Stimulated activated CD8-positive, alpha-beta memory T cell treated with anti-CD3 and anti-CD28 coated beads, Interleukin-15, amount 100 ng/mL, for 4 hours (primary cell): ENCODE measurements at places on chromosomes 5 and 9.

DNA sequence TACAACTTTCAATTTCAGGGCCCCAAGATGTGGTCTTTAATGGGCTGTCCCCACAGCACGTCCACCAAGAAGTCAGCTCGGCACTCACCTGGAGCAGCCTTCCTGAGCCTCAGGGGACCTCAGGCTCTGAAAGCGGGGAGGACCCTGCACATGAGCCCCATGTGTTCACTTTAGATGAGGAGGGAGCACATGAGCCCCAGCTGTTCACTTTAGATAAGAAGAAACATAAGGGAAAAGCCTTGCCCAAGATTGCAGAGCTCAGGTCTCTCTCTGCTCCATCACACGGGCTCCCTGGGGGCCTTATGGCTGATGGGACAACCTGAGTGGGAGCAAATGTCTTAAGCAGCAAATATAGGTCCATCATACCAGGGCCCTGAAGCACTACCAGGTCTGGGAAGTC is 56.4 kb downstream of the NIPSNAP3B start:
- no peak for DNase-seq

DNA sequence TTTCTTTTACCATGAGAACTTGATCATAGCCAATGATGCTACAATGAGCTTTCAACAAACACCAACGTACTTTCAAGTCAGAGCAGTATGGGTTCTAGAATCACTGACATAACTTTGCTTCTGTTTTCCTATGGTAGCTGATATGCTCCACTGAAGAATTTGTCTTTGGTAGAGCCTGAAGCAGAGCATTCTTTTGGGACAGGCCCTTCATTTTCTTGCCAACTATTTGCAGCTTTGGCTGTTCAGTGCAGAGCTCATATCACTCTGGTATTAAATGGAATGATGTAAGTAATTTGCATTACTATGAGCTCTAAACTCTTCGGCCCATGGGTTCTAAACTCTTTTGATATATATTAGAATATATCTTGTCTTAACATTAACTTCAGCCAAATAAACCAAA is 51.8 kb upstream of the APC start:
- no peak for DNase-seq

DNA sequence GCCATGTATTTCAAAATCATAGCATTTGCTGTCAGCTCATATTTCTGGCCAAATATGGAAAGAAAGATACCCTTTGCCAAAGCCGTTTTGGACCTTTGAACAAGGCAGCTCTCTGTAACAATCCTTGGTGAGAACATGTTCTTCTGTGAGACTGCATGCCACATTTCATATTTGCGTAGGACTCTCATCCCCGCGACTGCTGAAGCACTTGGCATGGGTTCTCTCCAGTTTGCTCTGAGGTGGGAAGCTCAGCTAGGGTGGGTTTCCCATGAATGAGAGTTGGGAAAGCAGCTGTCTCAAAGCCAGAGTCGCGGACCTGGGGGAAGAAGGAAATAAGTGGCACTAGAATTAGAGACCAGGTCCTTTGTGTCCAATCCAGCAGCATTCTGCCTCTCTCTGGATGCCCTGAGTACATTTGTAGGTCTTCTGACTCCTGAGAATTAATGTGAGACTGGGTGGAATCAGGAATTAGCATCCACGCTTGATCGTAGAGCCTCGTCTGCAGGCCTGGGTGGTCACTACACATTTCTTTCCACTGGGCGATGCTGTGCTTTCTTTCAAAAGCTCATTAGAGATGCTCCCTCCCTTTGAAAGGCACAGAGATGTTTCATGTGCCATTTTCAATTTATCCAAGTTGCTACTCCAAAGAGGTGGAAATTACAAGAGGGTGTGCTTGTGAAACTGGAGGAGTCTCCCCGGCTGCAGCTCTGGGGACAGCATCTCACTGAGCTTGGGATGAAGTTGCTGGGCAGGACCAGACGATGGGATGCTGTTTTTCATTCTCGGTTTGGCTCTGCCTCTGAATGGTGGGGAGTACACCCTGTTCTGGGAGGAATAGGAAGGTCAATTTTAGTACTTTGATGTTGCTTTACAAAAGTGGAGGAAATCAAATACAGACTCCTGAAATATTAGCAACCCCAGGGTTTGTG is 197.2 kb downstream of the GADD45G start:
- no peak for DNase-seq

DNA sequence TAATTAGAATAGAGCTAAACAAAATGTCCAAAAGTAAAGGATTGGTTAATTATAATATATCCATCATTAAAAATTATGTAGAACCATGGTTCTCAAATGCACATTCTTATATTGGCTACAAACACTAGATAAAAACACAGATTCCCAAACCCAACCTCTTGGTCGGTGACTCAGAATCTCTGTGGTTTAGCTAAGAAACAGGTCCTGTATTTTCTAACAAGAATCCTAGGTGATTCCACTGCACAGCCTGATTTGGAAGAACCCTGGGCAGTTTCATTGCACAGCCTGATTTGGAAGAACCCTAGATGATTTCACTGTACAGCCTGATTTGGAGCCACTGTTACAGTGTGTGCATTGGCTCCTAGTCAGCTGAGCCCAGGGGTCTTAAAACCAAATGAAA is 67.9 kb downstream of the KIAA1958 start:
- DNase-seq: no peak

DNA sequence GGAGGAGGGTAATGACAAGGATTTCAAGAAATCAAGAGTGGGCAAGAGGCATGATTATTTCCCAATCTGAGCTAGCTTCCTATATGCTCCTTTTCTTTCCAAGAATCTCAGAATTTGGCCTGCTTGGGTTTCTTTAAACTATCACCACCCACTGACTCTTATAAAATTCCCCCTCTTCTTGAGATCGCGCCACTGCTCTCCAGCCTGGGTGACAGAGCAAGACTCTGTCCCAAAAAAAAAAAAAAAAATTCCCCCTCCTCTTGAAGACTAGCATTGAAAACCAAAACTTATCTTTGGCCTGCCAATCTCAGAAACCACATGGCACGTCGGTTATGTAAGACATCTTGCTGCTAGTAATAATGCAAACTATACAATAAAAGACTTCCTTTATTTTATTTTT is 3.4 kb upstream of the DMXL1 start:
- DNase-seq: no peak

GRCh38 chr5:19497229-19497815 is 490.7 kb downstream of the CDH18 start:
- DNase-seq: no peak

DNA sequence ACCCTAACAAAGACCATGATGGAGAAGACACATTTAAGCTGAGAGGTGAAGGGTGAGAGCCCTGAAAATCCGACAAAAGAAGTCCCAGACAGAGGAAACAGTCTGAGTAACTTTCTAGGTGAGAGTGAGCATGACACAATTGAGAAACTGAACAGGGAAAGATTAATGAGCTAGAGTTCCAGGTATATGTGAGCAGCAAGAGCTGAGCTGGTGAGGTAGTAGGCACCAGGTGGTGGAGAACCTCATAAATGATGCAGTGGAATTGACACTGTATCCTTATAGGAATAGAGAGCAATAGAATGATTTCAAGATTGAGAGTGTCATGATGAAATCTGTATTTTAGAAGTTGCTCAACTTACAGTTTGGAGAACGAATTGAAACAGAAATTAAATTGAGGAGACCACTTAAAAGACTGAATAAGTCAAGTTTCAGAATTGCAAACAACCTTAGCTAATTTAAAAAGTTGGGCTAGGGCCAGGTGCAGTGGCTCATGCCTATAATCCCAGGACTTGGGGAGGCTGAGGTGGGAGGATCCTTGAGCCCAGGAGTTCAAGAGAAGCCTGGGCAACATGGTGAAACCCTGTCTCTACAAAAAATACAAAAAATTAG is 89.8 kb downstream of the NREP start:
- DNase-seq: no peak

- DNase-seq: no peak
Observed at GRCh38 chr9:77896269-77896937, 135.2 kb downstream of the GNAQ start.

- no peak for DNase-seq
Observed at GRCh38 chr9:15018096-15018637, 107.9 kb upstream of the FREM1 start.

DNA sequence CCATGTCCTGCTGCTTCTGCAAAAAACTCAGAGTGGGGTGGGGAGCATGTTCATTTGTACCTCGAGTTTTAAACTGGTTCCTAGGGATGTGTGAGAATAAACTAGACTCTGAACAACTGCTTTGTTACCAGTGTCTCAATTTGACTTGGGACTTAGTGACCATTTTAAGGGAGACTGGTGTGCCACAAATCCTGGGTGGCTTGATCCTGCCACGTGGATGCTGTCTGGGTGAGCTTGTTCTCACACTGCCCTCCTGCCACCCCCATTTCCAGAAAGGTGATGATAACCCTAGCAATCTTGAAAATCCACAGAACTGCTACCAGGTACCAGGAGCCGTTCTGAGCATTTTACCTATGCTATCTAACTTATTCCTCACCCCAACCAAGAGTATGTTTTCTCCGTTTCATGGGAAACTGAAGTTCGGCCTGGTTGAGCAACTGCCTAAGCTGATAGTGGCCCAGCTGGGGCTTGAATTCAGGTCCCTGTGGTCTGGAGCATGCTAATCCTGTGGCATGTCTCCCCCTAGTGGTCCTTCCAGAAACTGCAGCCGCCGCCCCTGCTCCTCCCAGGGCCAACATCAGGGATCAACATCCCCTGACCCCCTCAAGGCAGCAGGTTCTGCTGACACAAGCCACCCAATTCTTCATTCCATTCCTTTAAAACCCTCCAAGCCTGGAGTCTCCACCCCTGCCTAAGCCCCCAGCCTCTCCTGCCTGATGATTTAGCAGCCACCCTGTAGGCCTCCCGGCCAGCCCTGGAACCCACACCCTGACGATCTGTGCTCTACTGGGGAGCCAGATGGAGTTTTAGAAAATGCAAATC is 2.8 kb downstream of the IL3 start:
- peak; percentile 45 for DNase-seq

- no peak for DNase-seq
Observed at GRCh38 chr9:126436545-126437267, 110.1 kb downstream of the MVB12B start.

GRCh38 chr9:82606492-82607382 is 456.2 kb downstream of the RASEF start:
- DNase-seq: no peak

DNA sequence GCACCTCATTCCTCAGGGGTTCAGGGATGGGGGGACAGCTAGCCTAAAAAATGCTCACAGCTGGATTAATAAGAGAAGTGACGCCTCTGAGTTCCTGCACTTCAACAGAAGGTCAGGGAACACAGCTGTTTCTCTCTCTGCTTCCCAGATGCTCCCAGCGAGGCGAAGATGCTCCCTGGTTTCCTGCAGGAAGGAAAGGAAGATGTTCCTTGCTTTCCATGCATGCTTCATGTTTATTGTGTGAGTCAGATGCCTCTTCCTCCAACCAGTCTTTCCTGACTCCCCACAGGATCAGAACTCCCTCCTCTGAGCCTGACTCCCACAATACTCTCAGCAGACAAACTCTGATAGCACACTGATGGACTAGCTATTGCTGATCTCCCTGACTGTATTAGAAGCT is 71.9 kb downstream of the MFAP3 start:
- no peak for DNase-seq

DNA sequence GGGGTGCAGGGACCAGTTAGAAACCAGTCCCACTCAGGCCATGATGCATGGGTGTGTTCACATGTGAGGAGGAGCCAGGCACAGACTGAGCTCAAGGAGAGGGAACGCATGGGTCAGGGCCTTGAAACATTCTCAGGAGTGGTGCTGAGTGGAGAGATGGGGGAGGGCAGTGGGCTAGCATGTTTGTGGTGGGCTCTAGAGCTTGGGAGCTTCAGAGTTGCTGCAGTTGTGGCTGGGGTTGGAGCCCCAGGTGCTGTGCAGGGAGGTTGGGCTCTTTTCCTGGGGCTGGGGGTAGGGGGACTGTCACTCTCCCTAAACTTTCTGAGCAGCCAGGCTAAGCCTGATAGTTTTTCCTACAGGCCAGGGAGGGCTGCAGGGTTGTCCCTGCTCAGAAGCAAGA is 95.4 kb downstream of the DAB2IP start:
- DNase-seq: no peak

DNA sequence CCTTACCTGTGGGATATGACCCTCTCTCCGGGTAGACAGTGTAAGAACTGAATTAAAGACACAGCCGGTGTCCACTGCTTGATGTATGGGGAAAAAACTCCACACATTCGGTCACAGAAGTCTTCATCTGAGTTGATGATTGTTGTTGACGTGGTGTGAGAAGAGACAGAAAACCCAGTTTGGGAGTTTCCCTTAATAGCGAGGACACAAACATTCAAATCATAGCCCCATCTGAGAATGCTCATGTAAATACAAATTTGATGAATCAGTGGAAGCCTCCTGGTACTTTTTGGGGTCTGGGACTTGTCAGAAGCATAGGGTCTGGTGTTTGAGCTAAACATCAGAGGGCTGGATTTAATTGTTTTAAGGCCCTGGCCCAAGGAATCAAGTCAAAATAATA is 11.0 kb downstream of the HAVCR1 start:
- DNase-seq: no peak

DNA sequence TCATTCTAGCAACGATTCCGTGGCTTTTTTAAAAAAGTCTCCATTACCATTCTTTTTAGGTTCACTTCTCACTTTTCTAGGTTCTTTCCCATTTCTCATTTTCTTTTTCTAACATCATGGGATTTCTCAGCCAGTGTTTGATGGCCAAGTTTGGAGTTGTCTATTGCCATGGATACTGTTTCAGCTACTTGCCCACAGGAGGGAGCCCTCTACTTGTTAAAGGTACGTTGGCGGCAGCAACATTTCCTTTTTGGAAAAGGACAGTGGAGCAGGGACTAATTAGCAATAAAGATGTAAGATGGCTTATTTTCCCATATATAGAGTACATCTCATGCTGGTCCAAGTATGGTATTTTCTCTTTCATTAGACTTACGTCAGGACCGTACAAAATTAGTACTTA is 2257.5 kb upstream of the C9orf72 start:
- no peak for DNase-seq

DNA sequence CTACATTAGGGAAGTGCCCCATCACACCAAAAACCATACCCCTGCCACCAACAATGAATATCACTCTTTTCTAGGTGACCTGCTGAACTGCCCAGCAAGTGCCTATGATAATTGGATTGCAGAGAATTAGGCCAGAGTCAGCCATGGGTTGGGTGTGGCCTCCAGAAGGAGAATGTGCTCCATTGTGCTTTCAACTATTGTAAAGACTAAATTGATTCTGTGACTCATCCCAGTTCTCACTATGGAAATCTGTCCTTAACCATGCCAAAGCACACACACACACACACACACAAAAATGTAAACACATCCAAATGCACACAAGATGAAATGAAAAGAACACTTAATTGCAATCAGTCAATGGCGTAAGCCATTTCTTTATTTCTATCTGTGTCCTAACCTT is 25.7 kb downstream of the DRD1 start:
- DNase-seq: no peak

DNA sequence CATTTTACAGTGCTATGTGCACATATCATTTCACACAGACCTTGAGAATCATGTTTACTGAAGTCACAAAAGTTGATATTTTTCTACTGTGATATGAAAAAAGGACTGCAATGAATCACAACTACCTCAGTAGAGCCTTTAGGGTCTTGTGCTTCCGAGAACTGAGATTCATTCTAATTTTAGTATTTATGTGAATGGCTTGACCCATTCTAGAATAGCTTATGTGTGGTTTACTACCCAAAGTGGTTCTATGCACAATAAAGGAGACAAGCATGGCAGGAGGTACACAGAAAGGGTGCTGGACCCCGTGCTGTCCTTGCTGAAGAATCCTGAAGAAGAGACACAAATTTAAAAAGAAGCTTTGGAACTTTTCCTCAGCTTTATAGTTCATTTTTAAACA is 28.2 kb downstream of the MEF2C start:
- DNase-seq: no peak

GRCh38 chr9:92657296-92658094 is 12.4 kb downstream of the IPPK start:
- no peak for DNase-seq
